Activated CD4-positive, alpha-beta T cell treated with anti-CD3 and anti-CD28 coated beads, Interleukin-2, amount 10 ng/mL, durations not matched to agents 24 days and 14 days (primary cell): ENCODE measurements at places on chromosomes 7 and 10. TPM values are rescaled to one million over a fixed set of nuclear protein-coding genes. Genes with fewer than 3 reads are reported as not detected.

DNA sequence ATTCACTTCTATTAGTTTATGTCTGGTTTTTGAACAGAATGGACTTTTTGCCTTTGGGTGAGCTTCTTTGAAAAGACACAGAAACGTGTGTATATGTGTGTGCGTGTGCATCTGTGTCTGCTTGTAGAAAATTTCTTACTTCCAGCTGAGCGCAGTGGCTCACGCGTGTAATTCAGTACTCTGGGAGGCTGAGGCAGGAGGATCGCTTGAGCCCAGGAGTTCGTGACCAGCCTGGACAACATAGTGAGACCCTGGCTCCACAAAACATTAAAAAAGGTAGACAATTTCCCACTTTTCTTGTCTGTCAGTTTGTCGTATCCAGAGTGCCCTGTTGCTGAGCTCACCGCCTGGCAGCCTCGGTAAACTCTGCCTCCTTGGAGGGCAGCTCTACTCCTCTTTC is 25.4 kb downstream of the PPP2R2D start:
- DNase-seq = no peak

GRCh38 chr7:96219378-96220130 is 102.3 kb downstream of the SLC25A13 start:
- DNase-seq = no peak

The DNAJC9 gene
- total RNA-seq = 54.2 and 56.6 TPM in 2 replicates

DNA sequence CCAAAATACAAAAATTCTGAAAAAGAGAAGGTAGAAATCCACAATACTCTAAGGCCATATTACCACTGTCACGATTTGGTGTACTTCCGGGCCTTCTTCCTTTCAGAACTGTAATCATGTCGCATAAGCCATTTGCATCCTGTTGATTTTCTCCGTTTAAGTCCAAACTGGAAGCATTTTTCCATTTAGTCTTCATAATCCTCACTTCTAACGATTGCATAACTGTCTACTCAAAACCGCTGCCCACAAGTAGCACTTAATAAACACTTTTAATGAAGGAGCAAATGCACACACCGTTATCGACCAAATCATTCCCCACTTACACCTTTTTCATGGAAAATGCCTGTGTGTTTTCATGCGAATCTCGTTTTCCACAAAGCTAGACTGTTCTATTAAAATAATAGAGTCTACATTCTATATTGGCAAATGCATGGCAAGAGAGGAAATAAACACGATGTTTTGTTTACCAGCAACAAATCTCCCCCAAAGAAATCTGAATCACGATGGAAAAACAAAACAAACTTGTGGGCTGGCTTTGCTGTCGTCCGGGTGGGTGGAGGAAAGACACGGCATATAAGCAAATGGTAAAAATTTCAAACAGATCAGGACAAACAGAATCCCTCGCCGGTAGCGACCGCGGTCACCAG is 1.0 kb downstream of the ATE1 start:
- DNase-seq = peak; percentile 80

GRCh38 chr7:101677797-101678479 is 48.8 kb upstream of the MYL10 start:
- no peak for DNase-seq

DNA sequence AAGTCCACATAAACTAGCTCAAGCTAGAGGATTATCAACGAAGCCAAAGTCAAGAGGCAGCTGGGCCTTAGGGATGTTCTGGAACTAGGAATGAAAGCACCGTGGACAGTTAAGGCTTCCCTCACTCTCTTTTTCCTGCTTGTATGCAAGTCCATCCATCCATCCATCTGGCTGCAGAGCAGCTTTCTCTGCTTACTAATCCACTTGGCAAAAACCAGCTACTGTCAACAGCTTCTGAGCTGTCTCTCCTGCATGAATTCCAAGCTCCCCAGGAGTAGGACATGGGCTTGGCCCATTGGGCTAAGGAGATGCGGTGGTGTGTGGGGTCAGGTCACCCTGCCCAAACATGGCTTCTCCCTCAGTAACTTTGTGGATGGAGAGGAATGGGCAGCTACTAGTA is 66.2 kb downstream of the NAMPT start:
- no peak for DNase-seq

- DNase-seq = no peak
Observed at GRCh38 chr10:42543840-42544372, 94.5 kb downstream of the ZNF33B start.

The CDC14C gene
- total RNA-seq = not detected in 2 replicates

- DNase-seq = no peak
Observed at GRCh38 chr10:66838656-66839055, 87.2 kb upstream of the LRRTM3 start.

The OR2A7 gene
- 2.0 and 2.1 TPM in 2 replicates for total RNA-seq

The PLAC9 gene
- not detected in 2 replicates for total RNA-seq

The PDGFA gene
- 12.2 and 12.9 TPM in 2 replicates for total RNA-seq

DNA sequence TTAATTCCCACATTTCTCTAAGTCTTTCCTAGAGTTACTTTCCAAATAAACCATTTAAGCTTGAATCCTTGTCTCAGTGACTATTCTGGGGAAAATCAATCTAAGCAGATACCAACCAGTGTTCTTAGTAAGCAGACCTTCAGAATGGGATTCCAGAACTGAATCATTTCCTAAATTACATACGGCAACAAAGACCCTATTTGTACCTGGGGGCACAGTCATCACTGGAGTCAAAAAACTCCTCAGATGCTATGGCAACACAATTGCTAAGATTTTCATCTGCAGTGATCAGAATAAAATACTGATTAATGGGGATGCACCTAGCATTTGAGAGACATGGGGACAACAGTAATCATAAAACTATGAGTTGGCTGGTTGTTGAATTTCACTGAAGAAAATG is 284.7 kb upstream of the HGF start:
- no peak for DNase-seq

DNA sequence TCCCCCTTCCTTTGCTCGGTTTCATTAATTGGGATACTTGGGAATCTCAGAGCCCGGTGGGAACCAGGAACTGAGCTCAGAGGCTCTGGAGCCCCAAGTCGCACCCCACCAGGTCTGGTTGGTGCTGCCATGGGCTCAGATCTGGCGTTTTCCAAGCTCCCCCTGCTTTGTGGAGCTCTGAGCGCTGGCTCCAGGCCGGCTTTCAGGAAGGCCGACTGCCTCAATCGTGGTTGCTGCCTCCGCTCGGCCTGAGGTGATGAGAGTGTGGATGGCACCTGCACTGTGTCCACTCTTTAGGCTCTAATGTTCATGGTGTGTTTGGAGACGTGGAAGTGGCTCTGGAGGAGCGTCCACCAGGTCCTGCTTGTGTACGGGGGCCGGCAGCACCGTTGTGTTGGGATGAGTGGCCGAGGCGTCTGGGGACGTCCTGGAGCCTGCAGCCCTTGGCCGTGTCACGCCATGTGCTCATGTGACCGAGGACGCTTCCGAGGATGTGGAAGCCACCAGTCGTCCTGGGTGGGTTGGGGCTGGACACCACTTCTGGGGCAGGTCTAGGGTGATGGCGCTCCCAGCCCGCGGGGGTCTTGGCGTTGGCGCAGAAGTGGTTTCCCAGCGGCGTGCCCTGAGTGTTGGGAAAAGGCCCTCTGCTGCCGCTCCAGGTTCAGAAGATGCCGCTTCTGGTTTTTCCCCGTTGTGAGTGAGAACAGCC is 8.2 kb downstream of the INPP5A start:
- no peak for DNase-seq

GRCh38 chr7:25720427-25720826 is 431.6 kb upstream of the NFE2L3 start:
- no peak for DNase-seq

DNA sequence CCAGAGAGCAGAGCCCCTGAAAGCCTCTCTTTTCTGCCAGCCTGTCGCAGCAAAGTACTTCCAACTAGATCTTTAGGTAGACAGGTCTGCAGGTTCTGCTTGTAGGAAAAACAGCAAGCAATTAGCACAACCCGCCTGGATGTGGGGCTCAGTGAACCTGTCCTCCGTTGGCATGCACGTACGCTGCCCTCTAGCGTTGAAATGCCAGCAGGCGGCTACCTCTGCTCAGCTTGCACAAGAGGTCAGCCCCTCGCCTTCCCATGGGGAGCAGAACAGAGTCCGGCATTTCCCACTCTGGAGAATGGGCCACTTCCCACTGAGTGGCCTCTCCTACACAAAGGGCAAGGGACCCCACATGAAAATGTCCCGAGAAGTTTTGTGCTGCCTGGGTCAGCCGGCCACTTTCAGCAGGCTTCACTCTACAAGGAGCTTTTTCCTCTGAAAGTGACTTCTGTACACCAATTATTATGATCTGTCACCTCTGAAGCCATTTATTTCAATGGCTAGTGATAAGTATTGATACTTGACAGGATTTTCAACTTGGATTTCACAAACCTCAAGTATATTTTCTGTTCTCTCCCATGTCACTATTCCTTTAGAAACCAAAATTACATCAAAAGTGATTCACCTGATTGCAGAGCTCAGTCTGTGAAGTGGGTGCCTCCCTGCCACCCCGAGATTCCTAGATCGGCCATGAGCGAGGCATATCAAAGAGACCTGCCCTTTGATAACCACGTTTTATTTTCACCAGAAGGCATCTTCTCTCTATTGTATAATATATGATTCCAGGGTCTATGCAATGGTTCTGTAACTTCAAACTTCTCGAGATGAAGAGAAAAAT is 56.7 kb downstream of the JCAD start:
- DNase-seq = peak; percentile 89

The LRRC17 gene
- total RNA-seq = not detected in 2 replicates

The AKR1C1 gene
- total RNA-seq = 0.62 and 1.0 TPM in 2 replicates

- no peak for DNase-seq
Observed at GRCh38 chr10:112535531-112535951, 88.5 kb downstream of the VTI1A start.

GRCh38 chr10:119608316-119609155 is 11.8 kb upstream of the TIAL1 start:
- DNase-seq = no peak
